T-cell (primary cell): ENCODE measurements at places on chromosomes 7 and 10. TPM values are rescaled to one million over a fixed set of nuclear protein-coding genes. Genes with fewer than 3 reads are reported as not detected.

ZNF727 gene
- not detected for total RNA-seq

MMP21 gene
- 0.30 TPM for total RNA-seq

ASAH2 gene
- total RNA-seq, result 2.8 TPM

PKD2L1 gene
- not detected for total RNA-seq

KIAA1549 gene
- total RNA-seq, result 0.05 TPM

VWA2 gene
- total RNA-seq, result not detected

NEURL1 gene
- total RNA-seq, result 0.70 TPM

CTAGE6 gene
- total RNA-seq, result 2.2 TPM

DNA sequence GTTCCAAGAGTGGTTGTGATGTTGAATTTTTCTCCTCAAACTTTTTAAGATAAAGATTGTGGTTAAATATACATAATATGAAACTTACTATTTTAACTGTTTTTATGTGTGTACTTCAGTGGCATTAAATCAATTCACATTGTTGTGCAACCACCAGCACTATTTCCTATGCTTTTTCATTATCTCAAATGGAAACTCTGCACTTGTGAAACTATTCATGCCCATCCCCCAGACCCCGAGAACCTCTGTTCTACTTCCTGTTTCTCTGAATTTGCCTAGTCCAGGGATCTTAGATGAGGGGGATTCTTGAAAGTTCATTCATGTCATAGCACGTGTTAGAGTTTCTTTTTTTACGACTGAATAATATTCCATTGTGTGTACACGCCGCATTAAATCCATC is 67.0 kb downstream of the WDR37 start:
- DNase-seq, result no peak
- no peaks in the 10 kb centered on the region for H3K27me3 ChIP-seq
- H3K27ac ChIP-seq, result no peak overlapping the region
- H3K4me1 ChIP-seq, result peaks cover 5% of the 10 kb centered on the region
- H3K4me3 ChIP-seq, result no peak overlapping the region

GRCh38 chr10:87816898-87817608 is 973 bp downstream of the ATAD1 start:
- peak overlapping the region; percentile 87 for H3K4me3 ChIP-seq
- no peaks in the 10 kb centered on the region for H3K36me3 ChIP-seq
- H3K4me1 ChIP-seq, result peaks cover 7% of the 10 kb centered on the region
- H3K27ac ChIP-seq, result peak overlapping the region; percentile 82
- DNase-seq, result no peak

DNA sequence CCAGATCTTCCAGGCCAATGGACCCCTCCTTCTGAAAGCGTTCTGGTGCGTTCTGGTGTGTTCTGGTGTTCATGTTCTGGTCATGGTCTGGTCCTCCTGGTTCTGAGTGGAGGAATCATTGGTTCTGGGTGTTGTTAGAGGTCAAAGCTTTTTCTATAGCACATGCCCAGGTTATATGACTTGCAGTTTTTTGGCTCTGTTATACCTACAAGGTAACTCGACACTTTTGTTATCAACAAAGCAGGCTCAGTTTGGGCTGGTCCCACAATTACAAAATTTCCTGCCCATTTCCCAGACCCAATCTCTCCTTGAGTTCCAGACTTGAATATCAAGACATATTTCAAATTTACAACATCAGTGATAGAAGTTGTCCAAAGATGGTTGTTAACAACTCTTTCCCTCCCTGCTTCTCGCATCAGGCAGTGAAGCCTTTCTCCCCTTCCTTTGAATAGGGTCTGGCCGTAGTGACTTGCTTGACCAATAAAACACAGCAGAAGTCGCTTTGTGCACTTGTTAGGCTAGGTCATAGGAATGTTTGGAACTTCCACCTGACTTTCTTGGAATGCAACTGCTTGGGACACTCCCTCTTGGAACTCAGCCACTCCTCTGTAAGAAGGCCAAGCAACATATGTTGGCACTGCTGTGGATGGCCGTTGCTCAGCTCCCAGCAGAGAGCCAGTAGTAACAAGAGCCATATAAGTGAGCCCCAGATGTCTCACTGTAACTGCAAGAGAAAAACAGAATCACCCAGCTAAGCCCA is 83.1 kb upstream of the STEAP1B start:
- no peak for DNase-seq
- no peak overlapping the region for H3K27ac ChIP-seq
- H3K4me3 ChIP-seq, result no peak overlapping the region

GRCh38 chr10:82801289-82801688 is 926.3 kb downstream of the NRG3 start:
- no peaks in the 10 kb centered on the region for H3K27me3 ChIP-seq
- H3K27ac ChIP-seq, result no peak overlapping the region
- DNase-seq, result no peak
- H3K4me3 ChIP-seq, result no peak overlapping the region
- no peaks in the 10 kb centered on the region for H3K36me3 ChIP-seq
- H3K4me1 ChIP-seq, result no peaks in the 10 kb centered on the region

DNA sequence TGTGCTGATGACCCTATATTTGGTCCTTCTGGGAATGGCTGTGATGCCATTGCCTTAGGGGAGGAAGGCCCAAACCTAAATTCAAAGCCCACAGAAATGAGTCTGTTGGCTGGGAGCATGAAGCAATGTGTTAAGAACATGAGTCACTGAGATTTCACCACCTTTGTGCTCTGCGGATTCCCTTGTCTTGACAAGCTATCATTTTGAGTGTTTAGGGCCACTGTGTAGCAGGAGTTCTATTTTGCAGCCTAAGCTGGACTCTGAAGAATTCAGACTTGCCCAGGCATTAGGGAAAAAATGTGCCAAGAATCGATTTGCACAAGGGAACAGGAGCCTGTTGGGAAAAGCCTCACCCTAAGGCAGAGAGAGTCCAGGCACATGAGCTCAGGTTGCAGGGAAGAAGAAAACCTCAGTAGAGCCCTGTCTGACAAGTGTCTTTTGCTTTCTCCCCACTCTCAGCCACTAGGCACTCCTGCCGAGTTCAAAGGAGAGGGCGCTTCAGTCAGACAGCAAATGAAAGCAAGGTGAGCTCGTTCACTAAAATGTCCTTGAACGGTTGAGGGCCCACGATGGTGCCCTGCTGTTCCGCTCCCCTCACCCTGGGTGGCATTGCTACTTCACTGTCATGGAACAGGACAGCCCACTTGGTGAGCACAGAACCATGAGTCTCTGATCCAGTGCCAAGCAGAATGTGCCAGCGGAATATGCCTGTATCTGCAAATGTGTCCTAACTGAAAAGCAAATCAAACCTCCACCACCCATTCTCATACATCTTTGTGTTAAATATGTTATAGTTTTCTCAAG is 93.6 kb downstream of the PRLHR start:
- H3K36me3 ChIP-seq, result no peaks in the 10 kb centered on the region
- no peak overlapping the region for H3K27ac ChIP-seq
- H3K27me3 ChIP-seq, result no peaks in the 10 kb centered on the region

DNA sequence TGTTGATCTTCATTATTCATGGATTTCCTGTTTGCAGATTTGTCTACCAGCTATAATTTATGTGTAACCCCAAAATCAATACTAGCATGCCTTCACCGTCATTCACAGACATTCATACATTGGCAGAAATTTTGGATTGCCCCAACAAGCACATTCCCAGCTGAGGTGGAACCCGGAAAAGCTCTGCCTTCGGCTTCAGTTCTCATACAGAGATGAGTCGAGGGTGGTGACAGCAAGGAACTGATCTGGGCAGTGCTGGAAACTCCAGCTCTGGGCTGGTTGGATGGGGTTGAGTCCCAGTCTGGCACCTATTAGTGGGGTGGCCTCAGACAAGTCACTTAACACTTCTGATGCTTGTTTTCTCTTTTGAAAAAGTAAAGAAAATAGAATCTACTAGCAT is 267.5 kb downstream of the SNX13 start:
- H3K27me3 ChIP-seq, result no peaks in the 10 kb centered on the region
- H3K4me1 ChIP-seq, result no peaks in the 10 kb centered on the region
- no peaks in the 10 kb centered on the region for H3K36me3 ChIP-seq
- no peak overlapping the region for H3K27ac ChIP-seq
- no peak for DNase-seq

DNA sequence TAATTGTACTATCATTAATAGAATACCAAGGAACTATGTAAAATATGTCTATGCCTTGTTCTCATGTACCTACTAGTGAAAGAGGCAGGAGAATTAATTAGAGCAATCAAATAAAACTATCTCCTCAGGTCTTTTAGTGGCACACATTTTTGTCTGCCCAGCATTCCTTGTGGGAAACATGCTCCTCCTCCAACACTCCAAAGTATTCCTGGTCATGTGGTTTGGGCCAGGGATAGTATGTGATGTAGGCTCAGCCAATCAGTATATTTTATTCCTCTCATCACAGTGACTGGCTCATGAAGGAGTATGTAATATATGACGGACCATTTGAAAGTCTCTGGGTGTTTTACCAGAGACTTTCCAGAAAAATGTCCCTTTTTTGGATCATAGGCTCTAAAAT is 16.7 kb upstream of the SYPL1 start:
- no peak overlapping the region for H3K27ac ChIP-seq
- H3K27me3 ChIP-seq, result peaks cover 6% of the 10 kb centered on the region
- H3K4me3 ChIP-seq, result no peak overlapping the region
- no peak for DNase-seq
- no peaks in the 10 kb centered on the region for H3K4me1 ChIP-seq

GRCh38 chr7:117064688-117065087 is 111.4 kb downstream of the ST7 start:
- peaks cover 4% of the 10 kb centered on the region for H3K4me1 ChIP-seq
- no peak overlapping the region for H3K4me3 ChIP-seq
- H3K27ac ChIP-seq, result no peak overlapping the region
- H3K27me3 ChIP-seq, result no peaks in the 10 kb centered on the region
- DNase-seq, result no peak
- no peaks in the 10 kb centered on the region for H3K36me3 ChIP-seq

DNA sequence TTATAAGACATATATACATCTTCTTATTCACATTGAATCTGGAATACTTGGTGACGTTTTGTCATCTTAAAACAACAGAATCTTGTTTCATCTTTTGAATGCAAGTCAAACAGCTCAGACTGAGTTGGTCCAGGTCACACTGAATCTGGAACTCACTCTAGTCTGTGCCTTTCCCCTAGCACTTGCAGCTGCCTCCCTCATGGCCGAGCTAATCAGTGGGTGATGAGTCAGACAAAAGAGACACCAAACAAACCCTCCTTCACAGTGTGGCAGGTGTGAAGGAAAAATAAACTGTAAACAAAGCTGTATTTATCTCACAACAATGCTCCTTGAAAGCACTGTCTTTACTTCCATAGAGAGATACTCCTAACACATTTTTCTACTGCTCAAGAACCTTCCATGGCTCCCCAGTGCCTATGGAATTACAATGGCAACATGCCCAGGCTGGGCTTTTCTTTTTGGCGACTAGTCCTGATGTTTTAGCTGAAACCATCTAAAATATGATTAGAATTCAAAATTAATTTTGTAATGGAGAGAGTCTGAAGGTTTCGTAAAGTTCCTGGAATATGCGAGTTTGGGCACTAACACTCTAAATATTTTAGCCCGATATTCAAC is 140.0 kb downstream of the ZNF365 start:
- no peak overlapping the region for H3K27ac ChIP-seq
- H3K4me1 ChIP-seq, result no peaks in the 10 kb centered on the region
- no peak for DNase-seq
- H3K4me3 ChIP-seq, result no peak overlapping the region
- peaks cover 4% of the 10 kb centered on the region for H3K27me3 ChIP-seq

- no peak overlapping the region for H3K27ac ChIP-seq
- no peaks in the 10 kb centered on the region for H3K4me1 ChIP-seq
- H3K36me3 ChIP-seq, result no peaks in the 10 kb centered on the region
- no peak overlapping the region for H3K4me3 ChIP-seq
- DNase-seq, result no peak
Observed at GRCh38 chr7:88146616-88147015, 73.2 kb downstream of the SRI start.

DNA sequence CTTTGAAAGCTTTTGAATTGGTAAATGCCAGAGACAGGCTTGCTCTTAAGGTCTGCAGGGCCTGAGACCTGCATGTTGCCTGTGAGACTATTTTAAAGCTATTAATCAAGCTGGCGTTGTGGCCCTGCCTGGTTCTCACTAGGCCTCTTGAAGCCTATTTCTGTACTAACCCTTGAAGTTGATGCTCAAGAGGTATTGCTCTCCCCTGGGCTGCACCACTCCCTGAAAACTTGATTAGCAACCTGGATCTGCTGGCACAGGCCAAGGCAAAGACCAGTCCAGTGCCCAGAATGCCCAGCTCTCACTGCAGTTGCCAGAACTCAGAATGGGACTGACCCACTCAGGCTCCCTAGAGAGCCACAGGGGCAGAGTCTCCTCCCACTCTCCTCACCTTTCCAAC is 220.0 kb upstream of the MEOX2 start:
- H3K4me1 ChIP-seq, result no peaks in the 10 kb centered on the region
- no peak for DNase-seq
- no peak overlapping the region for H3K27ac ChIP-seq
- no peaks in the 10 kb centered on the region for H3K36me3 ChIP-seq
- H3K4me3 ChIP-seq, result no peak overlapping the region
- no peaks in the 10 kb centered on the region for H3K27me3 ChIP-seq

- H3K4me3 ChIP-seq, result no peak overlapping the region
- H3K27me3 ChIP-seq, result no peaks in the 10 kb centered on the region
- DNase-seq, result no peak
- no peaks in the 10 kb centered on the region for H3K36me3 ChIP-seq
Observed at GRCh38 chr7:9231630-9232121, 798.3 kb downstream of the NXPH1 start.

GRCh38 chr7:1243964-1244416 is 11.3 kb downstream of the UNCX start:
- H3K27ac ChIP-seq, result no peak overlapping the region
- H3K4me3 ChIP-seq, result no peak overlapping the region
- no peak for DNase-seq
- peaks cover 35% of the 10 kb centered on the region for H3K4me1 ChIP-seq

- H3K36me3 ChIP-seq, result no peaks in the 10 kb centered on the region
- no peaks in the 10 kb centered on the region for H3K4me1 ChIP-seq
- no peak overlapping the region for H3K4me3 ChIP-seq
- H3K27me3 ChIP-seq, result no peaks in the 10 kb centered on the region
Observed at GRCh38 chr10:92124616-92125143, 166.2 kb downstream of the CPEB3 start.

DNA sequence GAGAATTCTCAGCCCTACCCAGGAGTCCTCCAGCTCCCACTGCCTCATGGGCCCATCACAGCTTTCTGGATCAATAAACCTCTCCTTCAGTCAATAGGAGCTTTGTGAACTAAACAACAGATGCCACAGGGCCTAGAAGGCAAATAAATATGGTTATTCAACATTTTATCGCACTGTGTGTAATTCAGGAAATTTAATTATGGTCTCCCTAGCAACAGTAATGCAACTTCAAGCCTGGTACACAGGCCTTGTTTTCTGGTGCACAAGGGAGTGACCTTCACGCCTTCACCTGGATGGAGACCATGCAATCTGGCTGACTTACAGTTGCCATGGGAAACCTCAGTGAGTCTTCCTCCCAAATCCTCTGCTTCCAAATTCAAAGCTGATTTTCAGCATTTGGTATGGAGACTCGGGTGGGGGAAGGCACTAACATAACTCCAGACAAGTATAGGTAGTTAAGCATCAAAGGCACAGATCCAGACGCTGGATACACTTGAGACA is 441.0 kb upstream of the NPVF start:
- no peaks in the 10 kb centered on the region for H3K36me3 ChIP-seq
- DNase-seq, result no peak
- no peak overlapping the region for H3K27ac ChIP-seq

- H3K4me3 ChIP-seq, result no peak overlapping the region
- no peaks in the 10 kb centered on the region for H3K4me1 ChIP-seq
- H3K27ac ChIP-seq, result no peak overlapping the region
- H3K27me3 ChIP-seq, result no peaks in the 10 kb centered on the region
- H3K36me3 ChIP-seq, result no peaks in the 10 kb centered on the region
Observed at GRCh38 chr7:135913404-135913803, 63.8 kb downstream of the MTPN start.
